GM12878 (cell line): ENCODE measurements at places on chromosomes 7 and 10. TPM values are rescaled to one million over a fixed set of nuclear protein-coding genes. Genes with fewer than 3 reads are reported as not detected.

Gene STEAP1B
- not detected in 2 replicates for polyA plus RNA-seq

Gene PCLO
- polyA plus RNA-seq: 0.14 TPM in 1 of 2 replicates, not detected in the other

Gene LRCH4
- 41.4 and 41.5 TPM in 2 replicates for polyA plus RNA-seq

Gene CCDC172
- not detected in 2 replicates for polyA plus RNA-seq
